ENCODE measurements at places on chromosomes 4 and X. TPM values are rescaled to one million over a fixed set of nuclear protein-coding genes. Genes with fewer than 3 reads are reported as not detected.
A peak's percentile ranks its signal among the peaks of the same experiment; 100 is the strongest.

Gene GAGE12F
- total RNA-seq, result not detected

Gene PGK1
- 235 TPM for total RNA-seq

Gene PPP4R3C
- not detected for total RNA-seq

DNA sequence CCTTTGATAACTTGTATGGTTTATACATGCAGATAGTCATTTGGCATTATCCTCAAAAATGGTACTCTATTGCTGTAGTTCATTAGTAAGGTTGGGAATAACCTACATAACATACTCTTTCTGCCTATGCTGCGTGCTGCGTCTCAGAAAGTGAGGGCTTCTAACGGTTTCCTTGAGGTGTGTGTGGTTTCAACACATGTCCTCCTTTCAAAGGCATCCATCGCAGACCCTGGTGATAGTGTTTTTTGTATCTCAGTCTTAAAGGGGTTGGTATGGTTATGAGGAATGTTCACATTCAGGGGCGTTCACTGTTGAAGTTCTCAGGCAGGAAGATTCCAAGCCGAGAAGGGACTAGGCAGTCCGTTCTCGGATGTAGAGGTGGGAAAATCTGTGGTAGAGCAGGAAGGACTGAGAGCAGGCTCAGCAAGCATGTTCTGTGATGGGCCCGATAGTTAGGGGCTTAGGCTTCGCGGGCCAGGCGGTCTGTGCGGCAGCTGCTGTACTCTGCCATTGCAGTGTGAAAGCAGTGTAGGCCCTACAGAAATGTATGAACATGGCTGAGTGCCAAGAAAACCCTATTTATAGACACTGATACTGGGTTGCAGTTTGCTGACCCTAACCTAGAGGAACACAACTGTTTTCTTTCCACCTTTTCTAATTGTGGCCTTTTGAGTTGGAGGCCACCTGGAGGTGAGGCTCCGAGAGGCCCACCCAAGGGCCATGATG lies 123.2 kb downstream of the GPR143 start:
- DNase-seq, result no peak

DNA sequence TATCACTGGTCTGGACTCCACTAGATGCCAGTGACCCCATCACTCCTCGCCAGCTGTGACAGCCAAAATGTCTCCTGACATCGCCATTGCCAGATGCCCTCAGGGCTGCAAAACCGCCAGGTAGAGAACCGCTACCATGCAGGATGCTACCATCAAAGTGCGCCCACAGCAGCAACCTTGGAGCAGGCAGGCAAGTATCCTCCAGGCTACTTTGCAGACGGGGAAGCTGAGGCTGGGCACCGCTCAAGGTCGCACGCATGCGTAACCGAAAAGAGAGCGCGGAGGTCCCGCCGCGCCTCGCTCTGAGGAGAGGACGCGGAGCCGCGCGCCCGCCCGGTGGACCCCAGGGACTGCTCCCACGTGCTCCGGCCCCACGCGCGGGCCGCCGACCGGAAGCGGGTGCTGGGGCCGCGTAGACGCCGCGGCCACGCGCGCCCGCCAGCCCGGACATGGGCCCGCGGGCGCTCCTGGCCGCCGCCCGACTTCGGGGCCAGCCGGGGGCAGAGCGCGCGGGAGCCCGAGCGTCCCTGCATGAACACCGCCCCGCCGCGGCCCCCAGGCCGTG lies at the start of gene STS:
Gene STS, plus strand, starts transcription at position 300 of the 565 bp plus-strand sequence. CDS start 105,488 bp downstream, outside the sequence.
- DNase-seq, result peak; percentile 68

- DNase-seq, result no peak
These were observed 32.4 kb downstream of the EGF start for GRCh38 chr4:109945056-109945455.

Gene UVSSA
- 19.9 TPM for total RNA-seq

DNA sequence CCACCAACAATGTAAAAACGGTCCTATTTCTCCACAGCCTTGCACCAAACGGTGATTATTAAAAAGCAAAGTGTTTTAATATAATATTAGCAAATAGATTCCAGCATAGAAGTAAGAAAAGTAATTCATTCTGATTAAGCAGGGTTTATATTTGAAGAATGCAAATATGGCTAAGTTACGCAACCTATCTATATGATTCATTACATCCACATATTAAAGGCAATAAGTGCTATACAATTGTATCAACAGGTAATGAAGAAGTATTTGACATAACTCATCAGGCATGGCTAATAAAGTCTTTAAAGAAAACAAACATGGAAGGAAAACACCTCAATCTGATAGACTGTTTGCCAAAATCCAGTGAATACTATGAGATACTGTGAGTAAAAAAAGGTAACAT lies 29.0 kb downstream of the KCNE5 start:
- no peak for DNase-seq

All from aorta (tissue), 5 donors.